Left forelimb (tissue), 1 donor: ENCODE measurements at places on chromosomes 2 and 18.

DNA sequence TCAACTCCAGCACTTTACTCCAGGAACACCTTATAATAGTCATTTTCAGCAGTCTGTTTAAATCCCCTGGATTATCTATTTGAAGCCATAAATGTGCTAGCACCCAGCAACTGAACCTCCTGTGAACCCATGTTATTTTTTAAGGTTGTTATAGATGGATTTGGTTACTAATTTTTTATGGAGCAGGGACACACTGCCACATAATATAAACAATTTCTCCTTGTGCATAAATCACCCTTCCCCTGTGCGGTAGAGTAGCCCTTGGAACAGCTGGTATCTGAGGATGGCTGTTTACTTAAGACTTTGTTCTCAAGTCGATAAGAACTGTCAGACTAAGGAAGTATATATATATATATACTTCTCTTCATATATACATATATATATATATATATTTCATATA is 367.4 kb downstream of the EPHA4 start:
- no peak for DNase-seq

DNA sequence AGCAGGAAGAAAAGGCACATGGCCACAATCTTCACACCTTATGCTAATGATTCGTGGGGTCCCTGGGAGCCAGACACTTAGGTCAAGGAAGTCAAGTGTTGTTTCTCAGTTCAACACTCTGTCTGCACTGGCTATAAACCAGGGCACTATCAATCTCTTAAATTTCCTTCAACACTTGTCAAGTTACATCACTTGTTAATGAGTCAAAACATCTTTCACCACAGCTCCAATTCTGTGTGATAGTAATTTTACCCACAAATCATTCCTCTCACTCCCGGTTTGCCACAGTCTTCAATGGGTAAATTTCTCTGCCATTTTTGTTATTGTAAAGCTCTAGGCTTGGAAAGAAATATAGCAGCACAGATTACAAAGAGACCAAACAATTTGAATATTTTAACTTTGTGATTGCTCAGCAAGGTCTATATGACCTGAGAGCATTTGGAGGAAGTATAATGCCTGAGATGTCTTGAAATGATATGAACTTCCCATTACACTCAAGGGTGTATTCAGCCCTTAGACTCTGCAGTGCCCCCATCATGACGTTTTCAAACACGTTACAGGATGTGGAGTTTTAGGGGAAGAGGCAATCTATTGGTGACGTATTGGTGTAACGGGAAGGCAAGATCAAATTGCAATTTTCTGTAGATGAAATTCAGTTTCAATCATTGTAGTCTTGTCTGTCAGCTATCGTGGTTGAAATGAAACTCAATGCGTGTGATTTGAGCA is 78.7 kb downstream of the ICOS start:
- DNase-seq: no peak

GRCh38 chr2:173195100-173195499 is 119.5 kb downstream of the MAP3K20 start:
- DNase-seq: no peak

GRCh38 chr18:43642727-43643330 is 365.5 kb upstream of the SYT4 start:
- DNase-seq: no peak

GRCh38 chr2:63893163-63893562 is 51.5 kb downstream of the UGP2 start:
- DNase-seq: no peak

DNA sequence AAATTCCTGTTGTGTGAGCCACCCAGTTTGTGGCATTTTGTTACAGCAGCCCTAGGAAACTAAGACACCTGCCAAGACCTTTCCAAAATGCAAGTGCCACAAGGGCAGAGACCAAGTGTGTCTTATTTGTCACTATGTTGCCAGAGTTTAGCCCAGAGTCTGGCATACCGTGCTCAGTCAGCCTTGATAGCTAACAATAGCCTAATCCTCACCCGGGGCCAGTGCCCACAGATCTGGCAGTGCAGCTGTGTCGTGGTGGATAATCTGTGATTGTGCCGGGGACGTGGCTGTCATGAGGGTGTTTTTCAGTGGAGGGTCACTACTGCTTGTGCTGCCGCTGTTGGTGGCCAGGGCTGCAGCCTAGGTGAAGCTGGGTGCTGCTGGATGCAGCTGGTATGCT is 53.5 kb downstream of the MEP1B start:
- no peak for DNase-seq

DNA sequence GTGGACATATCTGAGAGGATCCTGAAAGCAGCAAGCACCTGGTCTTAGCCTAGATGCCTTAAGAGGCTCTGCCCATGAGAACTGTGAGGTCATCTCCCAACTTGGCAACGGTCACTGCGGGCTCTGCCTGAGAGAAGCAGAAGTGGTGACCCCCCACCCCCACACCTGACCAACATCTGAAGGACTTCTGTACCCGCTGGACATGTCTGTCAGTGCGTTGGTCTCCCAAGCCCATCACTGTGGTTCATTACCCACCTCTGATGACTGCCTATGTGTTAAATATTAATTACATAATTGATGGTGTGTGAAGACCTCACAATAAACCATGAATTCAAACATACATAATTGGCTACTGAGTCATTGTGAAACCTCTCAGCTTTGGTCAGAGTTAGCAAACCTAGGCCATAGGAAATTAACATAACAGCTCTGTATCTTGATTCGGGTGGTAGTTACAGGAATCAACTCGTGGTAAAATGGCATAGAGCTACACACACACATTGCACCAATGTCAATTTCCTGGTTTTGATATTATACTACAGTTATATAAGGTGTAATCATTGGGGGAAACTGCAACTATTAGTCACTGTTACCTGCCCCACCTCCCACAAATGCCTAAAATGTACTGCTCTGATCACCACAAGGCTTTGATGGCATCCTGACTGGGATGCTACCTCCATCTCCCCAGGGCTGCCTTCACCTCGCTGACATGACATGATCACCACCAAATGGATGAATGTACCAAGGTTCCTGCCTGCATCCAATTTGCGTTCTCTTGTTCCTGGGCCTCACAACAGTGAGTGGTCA is 4.3 kb upstream of the GALNT1 start:
- no peak for DNase-seq

DNA sequence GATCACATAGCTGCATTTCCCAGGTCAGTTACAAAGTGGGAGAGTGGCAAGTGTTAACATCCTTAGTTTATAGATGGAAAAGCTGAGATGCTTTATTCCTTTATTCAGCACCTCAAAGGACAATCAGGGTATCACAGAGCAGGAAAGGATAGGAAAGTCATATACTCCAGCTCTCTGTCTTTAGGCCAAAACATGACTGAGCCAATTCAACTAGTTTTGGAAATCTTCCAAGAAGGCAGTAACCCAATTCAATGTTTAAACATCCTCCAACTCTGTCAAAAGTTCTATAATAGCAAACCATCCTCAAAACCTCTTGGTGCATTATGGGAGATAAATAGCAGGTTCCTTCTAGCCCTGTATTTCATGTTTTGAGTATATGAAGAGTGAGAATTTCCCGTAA is 25.2 kb downstream of the CASP8 start:
- DNase-seq: no peak

- no peak for DNase-seq
Measured at GRCh38 chr2:159892990-159893810, 95.2 kb upstream of the CD302 start.

- no peak for DNase-seq
Measured at GRCh38 chr2:36140391-36140790, 215.2 kb upstream of the CRIM1 start.

- DNase-seq: no peak
Measured at GRCh38 chr2:180540761-180541160, 439.6 kb upstream of the UBE2E3 start.

DNA sequence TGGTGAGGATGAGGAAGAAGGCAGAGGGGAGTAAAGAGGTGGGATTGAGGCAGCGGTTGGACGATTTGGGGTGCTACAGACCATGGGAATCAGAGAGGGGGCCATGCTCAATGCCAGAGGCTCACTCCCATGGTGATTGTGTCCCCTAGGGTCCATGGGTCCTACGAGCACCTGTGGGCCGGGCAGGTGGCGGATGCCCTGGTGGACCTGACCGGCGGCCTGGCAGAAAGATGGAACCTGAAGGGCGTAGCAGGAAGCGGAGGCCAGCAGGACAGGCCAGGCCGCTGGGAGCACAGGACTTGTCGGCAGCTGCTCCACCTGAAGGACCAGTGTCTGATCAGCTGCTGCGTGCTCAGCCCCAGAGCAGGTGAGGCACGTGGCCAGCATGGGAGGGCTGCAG is 5.2 kb downstream of the CAPN10 start:
- DNase-seq: no peak

DNA sequence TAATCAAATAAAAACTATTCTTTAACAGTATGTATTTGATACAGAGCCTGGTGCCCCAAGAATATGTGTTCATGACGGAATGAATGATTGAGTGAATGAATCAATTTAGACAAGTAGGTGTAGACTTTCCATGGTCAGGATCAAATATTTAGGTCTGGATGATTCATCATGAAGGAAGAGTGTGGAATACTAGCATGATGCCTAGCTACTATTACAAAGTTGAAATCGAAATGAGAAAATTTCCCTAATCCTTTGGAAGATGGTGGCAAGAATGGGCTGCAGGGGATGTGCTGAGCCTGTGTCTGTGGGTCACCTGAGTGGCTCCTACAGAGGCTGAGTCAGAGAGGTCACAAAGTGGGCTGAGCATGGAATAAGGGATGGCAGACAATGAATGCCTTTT is 3.1 kb upstream of the MALT1 start:
- no peak for DNase-seq

- DNase-seq: no peak
Measured at GRCh38 chr2:71060871-71061270, 7.6 kb upstream of the NAGK start.

GRCh38 chr18:31723639-31723989 is 37.1 kb downstream of the SLC25A52 start:
- no peak for DNase-seq

- DNase-seq: no peak
Measured at GRCh38 chr2:142973822-142974207, 96.4 kb downstream of the KYNU start.

DNA sequence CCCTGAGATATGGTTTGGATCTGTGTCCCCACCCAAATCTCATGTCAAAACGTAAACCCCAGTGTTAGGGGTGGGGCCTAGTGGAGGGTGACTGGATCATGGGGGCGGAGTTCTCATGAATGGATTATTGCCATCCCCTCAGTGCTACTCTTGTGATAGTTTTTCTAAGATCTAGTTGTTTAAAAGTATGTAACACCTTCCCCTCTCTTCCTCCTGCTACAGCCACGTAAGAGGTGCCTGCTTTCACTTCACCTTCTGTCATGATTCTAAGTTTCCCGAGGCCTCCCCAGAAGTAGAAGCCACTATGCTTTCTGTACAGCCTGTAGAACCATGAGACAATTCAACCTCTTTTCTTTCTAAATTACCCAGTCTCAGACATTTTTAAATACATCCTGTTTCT is 16.9 kb downstream of the PUM2 start:
- no peak for DNase-seq

DNA sequence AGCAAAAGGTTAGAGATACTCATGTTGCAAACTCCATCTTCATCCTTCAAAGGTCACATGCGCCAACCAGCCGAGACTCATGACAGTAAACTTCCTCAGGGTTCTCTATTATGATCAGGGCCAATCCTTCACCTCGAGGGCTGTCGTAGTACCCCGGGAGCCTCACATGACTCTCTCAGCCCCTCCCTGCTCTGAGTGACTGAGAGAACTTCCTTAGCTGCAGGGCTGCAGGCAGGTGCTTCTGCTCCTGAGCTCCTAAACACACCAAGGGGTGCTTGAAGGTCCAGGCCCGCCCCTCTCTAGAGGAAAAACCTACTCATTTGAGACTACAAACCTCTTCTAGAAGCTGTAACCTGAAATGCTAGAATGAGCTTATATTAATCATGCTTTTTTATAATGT is 48.2 kb downstream of the LONRF2 start:
- DNase-seq: peak; percentile 38

DNA sequence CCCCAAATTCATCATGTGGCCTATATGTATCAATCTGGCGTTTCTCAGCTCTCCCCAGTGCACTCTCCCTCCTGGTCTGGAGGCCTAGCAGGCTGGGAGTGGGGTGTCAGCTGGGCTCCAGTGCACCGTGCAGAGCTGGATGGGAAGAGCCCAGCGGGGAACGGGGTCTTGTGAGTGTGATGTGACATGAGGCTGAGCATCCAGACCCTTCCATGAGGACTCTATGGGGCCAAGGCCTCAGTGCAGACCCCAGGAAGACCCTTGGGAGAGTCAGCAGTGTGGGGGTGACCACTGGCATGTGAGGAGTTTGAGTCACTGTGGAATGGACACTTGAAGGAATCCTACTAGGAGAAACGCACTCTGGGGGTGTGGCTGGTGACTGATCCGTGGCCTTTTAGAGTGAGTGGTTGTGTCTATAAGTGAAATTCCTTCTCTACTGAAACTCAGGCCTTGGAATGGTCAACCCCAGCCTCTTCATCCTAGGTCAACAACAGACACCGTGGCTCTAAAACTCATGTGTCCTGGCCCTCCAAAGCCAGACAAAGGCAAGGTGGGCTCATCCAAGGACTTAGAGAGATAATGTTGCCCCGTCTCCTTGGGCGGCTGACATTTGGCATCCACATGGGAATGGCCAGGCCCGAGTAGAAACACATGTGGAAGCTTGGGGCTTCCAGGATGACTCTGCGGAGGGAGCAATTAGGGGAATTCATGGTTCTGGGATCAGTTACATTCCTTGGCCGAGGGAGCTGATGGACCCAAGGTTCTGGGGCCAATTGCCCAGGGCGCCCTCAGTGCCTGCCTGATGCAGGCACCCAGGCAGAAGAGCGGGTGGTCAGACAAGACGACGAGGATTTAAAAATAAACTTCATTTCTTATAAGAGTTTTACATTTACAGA is 156.0 kb upstream of the TWIST2 start:
- DNase-seq: no peak

DNA sequence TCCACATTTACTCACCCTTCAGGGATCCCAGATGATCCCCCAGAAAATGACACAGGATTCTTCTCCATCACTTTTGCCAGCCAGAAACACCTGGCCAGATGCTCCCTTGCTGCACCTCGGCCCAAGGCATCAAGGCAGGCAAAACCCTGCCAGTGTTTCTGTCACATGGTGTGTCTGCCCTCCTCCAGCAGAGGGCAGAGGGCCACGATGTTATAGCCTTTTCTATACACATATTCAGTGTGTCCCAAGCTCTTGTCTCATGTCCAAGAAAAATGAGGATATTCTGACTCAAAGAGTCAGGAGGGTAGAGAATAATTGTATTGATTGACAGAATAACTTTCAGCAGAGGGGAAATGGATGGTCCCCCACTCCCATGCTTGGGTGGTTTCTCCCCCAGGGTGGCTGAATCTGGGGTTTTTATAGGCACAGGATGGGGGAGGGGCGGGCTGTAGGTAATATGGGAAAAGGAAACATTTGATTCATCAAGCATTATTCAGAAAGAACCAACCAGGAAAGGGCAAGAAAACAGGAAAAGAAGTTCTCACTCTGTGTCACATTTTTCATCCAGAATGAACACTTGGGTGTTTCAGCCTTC is 933.9 kb downstream of the TRIB2 start:
- no peak for DNase-seq

- no peak for DNase-seq
Measured at GRCh38 chr2:2507417-2507997, 176.4 kb upstream of the MYT1L start.
